ENCODE measurements at places on chromosomes 3 and 15. TPM values are rescaled to one million over a fixed set of nuclear protein-coding genes. Genes with fewer than 3 reads are reported as not detected.

DNA sequence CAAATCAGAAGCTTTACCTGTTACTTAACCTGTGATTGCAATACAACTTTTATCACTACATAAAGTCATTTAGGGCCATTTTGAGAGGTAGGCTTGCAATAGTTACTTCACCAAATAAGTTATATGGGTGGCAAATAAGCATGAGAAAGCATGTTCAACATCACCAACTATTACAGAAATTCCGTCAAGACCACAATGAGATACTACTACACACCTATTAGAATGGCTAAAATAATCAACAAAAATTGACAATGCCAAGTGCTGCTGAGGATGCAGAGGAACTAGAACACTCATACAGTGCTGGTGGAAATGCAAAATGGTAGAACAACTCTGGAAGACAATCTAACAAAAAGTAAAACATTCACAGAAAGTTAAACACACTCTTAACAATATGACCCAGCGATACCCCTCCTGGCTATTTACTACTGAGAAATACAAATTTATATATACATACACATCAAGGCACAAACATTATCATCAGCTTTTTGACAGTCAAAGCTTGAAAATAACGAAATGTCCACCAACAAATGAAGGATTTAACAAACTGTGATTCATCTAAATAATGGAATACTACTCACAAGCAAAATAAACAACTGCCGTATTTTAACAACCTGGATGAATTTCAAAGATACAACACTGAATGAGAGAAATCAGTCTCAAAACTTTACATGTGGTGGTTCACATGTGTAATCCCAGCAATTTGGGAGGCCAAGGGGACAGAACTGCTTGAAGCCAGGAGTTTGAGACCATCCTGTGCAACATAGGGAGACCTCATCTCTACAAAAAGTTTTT lies 82.9 kb downstream of the MYO9A start:
- H3K4me1 ChIP-seq: peaks cover 3% of the 10 kb centered on the region
- H3K36me3 ChIP-seq: no peaks in the 10 kb centered on the region
- no peak overlapping the region for H3K4me3 ChIP-seq
- no peak for DNase-seq
- H3K27ac ChIP-seq: no peak overlapping the region

GRCh38 chr3:115725800-115726199 lies 102.5 kb downstream of the GAP43 start:
- H3K27ac ChIP-seq: no peak overlapping the region
- H3K27me3 ChIP-seq: no peaks in the 10 kb centered on the region
- H3K4me1 ChIP-seq: no peaks in the 10 kb centered on the region
- H3K4me3 ChIP-seq: no peak overlapping the region
- DNase-seq: no peak

DNA sequence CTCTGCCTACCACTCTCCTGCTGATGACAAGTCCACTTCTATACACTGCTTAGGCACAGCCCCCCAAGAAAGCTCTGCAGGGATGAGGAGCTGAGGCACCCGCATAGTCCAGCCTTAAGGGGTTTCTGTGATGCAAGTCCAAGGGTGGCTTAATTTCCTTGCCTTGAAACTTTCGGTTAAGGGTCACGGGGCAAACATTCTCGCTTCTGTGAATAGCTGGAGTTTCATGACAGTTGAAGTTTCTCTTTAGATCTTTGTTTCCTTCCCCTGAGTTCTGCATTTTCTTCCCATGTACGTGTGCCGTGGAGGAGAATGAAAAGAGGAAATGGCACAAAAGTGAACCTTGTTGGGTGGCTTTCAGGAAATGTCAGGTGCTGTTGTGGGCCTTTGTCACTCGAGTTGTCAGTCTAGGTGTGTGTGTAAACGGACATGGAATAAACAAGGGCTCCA lies 7.0 kb downstream of the GPR160 start:
- no peaks in the 10 kb centered on the region for H3K4me1 ChIP-seq
- no peak overlapping the region for H3K4me3 ChIP-seq
- no peak overlapping the region for H3K27ac ChIP-seq
- no peaks in the 10 kb centered on the region for H3K27me3 ChIP-seq
- no peak for DNase-seq

GRCh38 chr15:40867199-40867598 lies 6.8 kb downstream of the RHOV start:
- no peaks in the 10 kb centered on the region for H3K27me3 ChIP-seq
- H3K4me1 ChIP-seq: no peaks in the 10 kb centered on the region
- H3K4me3 ChIP-seq: no peak overlapping the region
- H3K36me3 ChIP-seq: no peaks in the 10 kb centered on the region

DNA sequence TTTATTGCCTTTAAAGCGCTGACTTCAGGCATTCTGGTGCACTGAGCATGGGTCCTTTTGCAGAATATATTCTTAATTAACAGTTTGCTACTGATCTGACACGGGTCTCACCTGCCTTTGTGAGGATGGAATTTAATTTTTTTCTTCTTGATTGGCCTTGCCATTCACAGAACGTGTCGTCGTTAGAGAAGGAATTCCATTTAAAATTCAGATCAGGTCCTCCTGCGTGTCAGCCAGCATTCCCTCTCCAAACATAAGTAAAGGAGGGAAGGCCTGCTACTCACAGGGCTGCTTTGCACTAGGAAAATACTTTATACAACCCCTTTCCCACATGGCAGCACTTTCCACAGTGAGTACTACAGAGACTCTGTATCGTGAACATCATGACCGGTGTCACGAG lies 492.7 kb downstream of the NTRK3 start:
- no peaks in the 10 kb centered on the region for H3K27me3 ChIP-seq
- no peaks in the 10 kb centered on the region for H3K4me1 ChIP-seq
- H3K4me3 ChIP-seq: no peak overlapping the region
- H3K36me3 ChIP-seq: no peaks in the 10 kb centered on the region

GRCh38 chr3:115436767-115437301 lies 186.5 kb upstream of the GAP43 start:
- no peaks in the 10 kb centered on the region for H3K4me1 ChIP-seq
- no peak overlapping the region for H3K27ac ChIP-seq
- H3K27me3 ChIP-seq: no peaks in the 10 kb centered on the region
- H3K36me3 ChIP-seq: no peaks in the 10 kb centered on the region
- no peak for DNase-seq
- H3K4me3 ChIP-seq: no peak overlapping the region

DNA sequence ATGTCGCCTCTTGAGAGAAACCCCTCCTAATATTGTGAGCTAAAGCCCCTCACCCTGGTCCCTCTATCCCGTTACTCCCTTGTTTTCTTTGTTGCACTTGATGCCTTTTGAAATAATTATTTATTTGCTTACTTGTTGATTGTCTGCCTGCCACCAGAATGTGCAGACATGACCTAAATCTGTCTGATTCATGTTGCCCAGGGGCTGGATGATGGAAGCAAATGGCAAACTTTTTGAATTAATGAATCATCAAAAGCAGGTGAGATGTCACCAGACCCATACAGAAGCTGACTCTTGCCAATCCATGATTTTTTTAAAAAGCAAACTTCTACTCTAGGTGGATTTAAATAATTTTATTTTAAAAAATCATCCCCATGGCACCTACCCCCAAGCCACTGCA lies 49.3 kb downstream of the GRIP2 start:
- H3K4me1 ChIP-seq: no peaks in the 10 kb centered on the region
- peaks cover 5% of the 10 kb centered on the region for H3K36me3 ChIP-seq
- H3K27ac ChIP-seq: no peak overlapping the region
- H3K27me3 ChIP-seq: no peaks in the 10 kb centered on the region

- H3K4me1 ChIP-seq: peaks cover 12% of the 10 kb centered on the region
- DNase-seq: no peak
- H3K36me3 ChIP-seq: peaks cover 16% of the 10 kb centered on the region
- no peaks in the 10 kb centered on the region for H3K27me3 ChIP-seq
- no peak overlapping the region for H3K27ac ChIP-seq
Observed at GRCh38 chr15:77461486-77461885, 40.8 kb downstream of the HMG20A start.

DNA sequence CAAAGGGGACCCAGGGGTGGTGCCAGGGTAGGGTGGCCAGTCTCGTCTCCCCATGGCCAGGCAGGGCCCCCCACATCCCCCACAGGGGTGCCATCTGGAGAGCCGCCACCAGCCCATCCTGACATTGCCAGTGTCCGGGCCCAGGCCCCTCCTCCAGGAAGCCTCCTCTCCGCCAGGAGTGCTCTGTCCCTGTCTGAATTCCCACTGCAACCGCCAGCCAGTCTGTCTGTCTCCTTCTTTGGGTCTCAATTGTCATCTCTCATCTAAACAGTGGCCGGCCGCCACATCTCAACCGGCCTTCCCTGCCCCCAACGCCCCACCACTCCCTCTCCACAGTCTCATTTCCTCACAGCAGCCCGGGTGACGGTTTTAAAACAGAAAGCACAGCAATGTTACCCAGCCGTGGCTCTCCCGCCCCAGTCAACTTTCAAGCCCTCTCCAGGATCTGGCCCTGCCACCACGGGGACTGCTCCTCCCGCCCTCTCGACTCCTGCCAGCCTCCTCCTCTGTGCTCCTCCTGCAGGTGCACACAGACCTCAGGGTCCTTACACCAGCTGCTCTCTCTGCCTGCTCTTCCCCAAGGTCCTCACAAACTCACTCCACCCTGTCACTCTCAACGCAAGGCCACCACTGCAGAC lies 57.0 kb downstream of the IQSEC1 start:
- peak overlapping the region; percentile 66 for H3K27ac ChIP-seq
- H3K27me3 ChIP-seq: no peaks in the 10 kb centered on the region
- H3K4me3 ChIP-seq: peak overlapping the region; percentile 37
- peaks cover 38% of the 10 kb centered on the region for H3K4me1 ChIP-seq
- DNase-seq: peak; percentile 80

GRCh38 chr15:75810874-75811498 lies 32.3 kb upstream of the UBE2Q2 start:
- no peak overlapping the region for H3K4me3 ChIP-seq
- no peaks in the 10 kb centered on the region for H3K36me3 ChIP-seq
- no peak overlapping the region for H3K27ac ChIP-seq
- H3K4me1 ChIP-seq: no peaks in the 10 kb centered on the region

The CFAP100 gene
- total RNA-seq: not detected

The LXN gene
- total RNA-seq: 1.2 TPM

The IQCH gene
- not detected for total RNA-seq

The BHLHE40 gene
- 52.2 TPM for total RNA-seq

The TRIM42 gene
- not detected for total RNA-seq

The FOXB1 gene
- not detected for total RNA-seq

The GOLGA8J gene
- total RNA-seq: 0.75 TPM
